ENCODE measurements at places on chromosomes 13 and 19.
A peak's percentile ranks its signal among the peaks of the same experiment; 100 is the strongest.

- no peak for DNase-seq
Observed at GRCh38 chr13:111202156-111202621, 87.1 kb downstream of the ARHGEF7 start.

- no peak for DNase-seq
Observed at GRCh38 chr13:111480503-111480902, 160.1 kb downstream of the TEX29 start.

DNA sequence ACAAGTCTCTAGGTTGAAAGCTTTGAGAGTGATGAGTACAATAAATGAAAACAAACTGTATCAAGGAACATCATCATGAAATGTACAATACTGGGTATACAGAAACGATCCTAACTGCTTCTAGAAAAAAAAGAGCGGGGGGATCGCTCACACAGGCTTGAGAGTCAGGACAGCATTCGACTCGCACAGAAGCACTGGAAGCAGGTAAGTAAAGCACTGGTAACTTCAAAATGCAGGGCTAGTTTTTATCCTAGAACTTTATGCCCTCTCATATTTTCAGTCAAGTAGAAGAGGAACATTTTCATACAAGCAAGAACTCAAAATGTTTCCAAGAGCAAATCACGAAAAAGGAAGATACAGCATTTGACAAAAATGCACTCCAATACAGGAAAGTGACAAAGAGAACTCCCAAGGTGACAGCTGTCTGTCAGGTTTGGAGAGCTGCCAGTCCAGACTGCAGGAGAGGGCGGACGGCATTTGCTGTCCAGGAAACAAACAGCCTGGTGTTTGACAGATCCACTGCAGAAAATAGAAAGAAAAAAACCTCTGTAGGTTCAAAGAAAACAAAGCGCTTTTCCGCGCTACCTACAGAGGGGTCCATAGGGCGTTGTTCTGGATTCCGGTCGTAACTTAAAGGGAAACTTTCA is 58.2 kb upstream of the XPO4 start:
- no peak for DNase-seq

DNA sequence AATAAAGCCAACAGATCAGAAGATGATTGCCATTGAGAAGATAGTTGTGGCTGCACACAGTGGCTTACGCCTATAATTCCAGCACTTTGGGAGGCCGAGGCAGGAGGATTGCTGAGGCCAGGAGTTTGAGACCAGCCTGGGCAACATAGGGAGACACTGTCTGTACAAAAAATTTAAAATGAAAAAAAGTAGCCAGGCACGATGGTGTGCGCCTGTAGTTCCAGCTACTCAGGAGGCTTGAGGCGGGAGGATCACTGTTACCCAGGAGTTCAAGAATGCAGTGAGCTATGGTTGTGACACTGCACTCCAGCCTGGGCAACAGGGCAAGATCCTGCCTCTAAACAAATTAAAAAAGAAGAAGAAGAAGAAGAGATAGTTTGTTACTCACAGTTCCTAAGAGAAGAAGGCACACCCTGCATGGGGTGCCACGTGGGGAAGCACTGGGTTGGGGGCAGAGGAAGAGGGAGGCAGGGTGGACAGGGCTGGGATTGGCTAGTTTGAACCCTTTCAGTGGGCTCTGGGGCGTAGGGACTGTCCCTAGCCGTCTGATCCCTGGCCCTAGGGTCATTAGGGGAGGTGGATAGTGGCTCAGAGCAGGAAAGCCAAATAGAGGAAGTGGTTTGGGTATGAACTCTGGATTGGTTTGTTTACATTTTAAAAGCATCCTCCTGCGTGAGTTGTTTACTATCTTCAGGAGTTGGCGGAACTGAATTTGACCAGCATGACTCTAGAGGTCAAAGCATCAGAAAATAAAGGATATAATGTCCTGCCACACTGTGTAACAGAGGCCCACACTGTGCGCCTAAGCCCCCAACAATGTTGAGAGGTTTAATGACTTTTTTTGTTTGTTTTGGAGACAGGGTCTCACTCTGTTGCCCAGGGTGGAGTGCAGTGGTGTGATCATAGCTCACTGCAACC is 60.5 kb upstream of the MEDAG start:
- no peak for DNase-seq

- no peak for DNase-seq
Observed at GRCh38 chr19:19274146-19274545, 1.0 kb upstream of the TM6SF2 start.

GRCh38 chr19:42480335-42481095 is 37.8 kb upstream of the CXCL17 start:
- peak; percentile 3 for DNase-seq

GRCh38 chr19:42345191-42345812 is 19.9 kb downstream of the MEGF8 start:
- no peak for DNase-seq

- no peak for DNase-seq
Observed at GRCh38 chr13:19519049-19519448, 42.3 kb downstream of the TPTE2 start.

DNA sequence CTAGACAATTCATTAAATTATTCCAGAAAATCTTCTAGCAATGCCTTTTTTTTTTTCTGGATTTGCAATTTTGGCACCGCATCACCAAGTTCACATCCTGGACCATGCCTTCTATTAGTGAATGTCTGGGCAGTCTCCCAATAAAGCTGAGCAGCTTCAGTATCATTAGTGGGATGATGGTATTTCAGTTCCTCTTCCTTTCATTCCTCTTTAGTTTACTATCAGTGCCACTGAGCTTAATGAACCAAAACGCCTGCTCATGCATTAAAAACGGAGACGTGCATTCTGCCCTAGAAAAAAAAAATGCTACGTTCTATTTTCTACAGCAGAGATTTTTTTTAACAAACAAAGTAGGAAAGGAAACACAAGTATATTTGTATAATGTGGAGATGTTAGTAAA is 343.0 kb downstream of the PCDH9 start:
- DNase-seq, result no peak

DNA sequence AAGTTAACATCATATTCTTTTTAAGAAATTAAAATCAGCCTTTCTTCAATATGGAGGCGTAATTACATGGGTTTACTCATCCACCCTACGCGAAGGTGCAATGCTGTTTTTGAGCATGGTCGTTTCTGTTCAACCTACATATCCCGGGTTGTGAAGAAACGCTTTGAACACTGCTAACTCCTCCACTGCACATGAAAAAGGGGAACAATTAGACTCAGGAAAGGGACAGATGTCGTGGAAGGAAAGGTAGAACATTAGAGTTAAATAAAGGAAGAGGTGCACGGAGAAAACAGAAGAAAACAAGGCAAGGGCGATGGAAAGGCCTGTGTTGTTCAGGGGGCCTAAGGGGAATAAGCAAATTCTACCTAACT is 4.1 kb downstream of the ZIC5 start:
- DNase-seq, result no peak

- DNase-seq, result no peak
Observed at GRCh38 chr19:27746691-27747380, 1466.1 kb downstream of the UQCRFS1 start.
